ENCODE measurements at places on chromosomes 4 and X. TPM values are rescaled to one million over a fixed set of nuclear protein-coding genes. Genes with fewer than 3 reads are reported as not detected.

GRCh38 chrX:134695999-134696398 lies 37.7 kb upstream of the PLAC1 start:
- DNase-seq = peak; percentile 37
- peaks cover 39% of the 10 kb centered on the region for H3K4me1 ChIP-seq
- H3K36me3 ChIP-seq = no peaks in the 10 kb centered on the region
- H3K4me3 ChIP-seq = no peak overlapping the region
- H3K27me3 ChIP-seq = no peaks in the 10 kb centered on the region
- no peak overlapping the region for H3K27ac ChIP-seq

GRCh38 chrX:46814966-46815365 lies 21.9 kb upstream of the RP2 start:
- peaks cover 7% of the 10 kb centered on the region for H3K4me1 ChIP-seq
- DNase-seq = no peak
- no peaks in the 10 kb centered on the region for H3K27me3 ChIP-seq
- H3K36me3 ChIP-seq = no peaks in the 10 kb centered on the region

DNA sequence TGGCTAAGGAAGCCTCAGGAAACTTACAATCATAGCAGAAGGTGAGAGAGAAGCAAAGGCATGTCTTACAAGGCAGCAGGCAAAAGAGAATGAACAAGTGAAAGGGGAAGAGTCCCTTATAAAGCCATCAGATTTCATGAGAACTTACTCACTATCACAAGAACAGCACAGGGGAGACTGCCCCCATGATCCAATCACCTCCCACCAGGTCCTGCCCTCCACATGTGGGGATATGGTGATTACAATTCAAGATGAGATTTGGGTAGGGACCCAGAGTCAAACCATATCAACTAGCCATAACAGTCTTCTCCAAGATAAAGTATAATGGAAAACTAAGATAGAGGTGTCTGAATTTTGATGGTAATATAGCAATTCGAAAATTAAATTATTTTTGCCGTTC lies 534.3 kb downstream of the ADGRL3 start:
- H3K36me3 ChIP-seq = no peaks in the 10 kb centered on the region
- H3K27ac ChIP-seq = no peak overlapping the region
- H3K4me3 ChIP-seq = no peak overlapping the region
- no peak for DNase-seq

DNA sequence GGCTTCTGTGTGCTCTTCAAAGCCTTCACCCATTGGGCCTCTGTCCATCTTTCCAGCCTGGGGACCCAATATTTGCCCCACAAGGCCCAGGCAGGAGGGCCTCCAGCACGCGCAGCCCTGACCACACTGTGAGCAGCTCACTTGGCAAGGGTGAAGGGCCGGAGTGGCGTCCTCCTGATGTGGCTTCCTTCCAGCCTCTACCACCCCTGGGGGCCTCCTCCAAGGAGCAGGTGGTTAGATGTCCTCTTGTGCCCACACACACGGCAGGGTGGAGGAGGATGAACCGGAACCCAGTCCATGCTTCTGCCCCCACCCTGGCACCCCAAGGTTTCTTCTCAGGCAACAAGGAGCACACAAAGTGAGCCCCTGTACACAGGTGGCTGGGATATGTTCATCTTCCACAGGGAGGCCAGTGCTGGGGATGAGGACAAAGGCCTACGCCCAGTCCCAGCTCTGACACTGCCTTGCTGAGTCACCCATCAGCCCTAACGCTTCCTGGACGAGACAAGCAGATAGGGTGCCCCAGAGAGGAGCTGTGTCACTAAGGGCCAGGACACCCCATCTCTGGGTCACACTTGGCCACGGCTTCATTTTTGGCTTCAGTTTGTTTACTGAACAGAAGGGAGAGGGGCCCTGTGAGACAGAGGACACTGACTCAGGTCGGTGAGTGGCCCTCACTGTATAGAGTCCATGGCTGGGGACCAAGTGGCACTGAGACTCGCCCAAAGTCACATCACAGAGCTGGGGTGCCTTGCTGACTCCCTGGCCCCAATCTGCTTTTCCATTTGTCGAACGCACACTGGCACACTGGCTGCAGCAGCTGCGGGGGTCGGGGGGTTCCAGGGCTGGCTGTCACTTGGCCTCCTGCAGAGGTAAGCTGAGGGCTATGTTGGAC lies 1.9 kb downstream of the UBL4A start:
- H3K4me1 ChIP-seq = peaks cover 3% of the 10 kb centered on the region
- H3K27me3 ChIP-seq = no peaks in the 10 kb centered on the region
- H3K36me3 ChIP-seq = no peaks in the 10 kb centered on the region
- DNase-seq = no peak

GRCh38 chr4:45241976-45242375 lies 515.6 kb upstream of the GNPDA2 start:
- no peaks in the 10 kb centered on the region for H3K36me3 ChIP-seq
- no peak overlapping the region for H3K27ac ChIP-seq
- no peak for DNase-seq
- H3K4me3 ChIP-seq = no peak overlapping the region

DNA sequence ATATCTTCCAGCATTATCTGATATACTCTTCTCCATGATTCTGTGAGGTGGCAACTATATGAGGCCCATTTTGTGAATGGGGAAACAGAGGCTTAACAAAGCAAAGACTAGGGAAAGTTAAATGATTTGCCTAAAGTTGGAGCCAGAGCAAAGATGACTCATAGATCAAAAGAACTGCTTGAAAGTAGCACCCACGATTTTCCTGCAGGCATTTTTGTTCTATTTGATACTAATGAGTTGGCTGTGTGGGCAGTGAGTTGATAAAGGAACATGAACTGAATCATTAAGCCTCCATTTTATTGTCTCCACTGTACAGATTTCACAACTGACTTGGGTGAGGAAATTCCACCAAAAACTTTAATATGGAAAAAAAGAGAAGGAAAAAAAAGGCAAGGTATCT lies 138.9 kb upstream of the IGFBP7 start:
- H3K4me1 ChIP-seq = peaks cover 3% of the 10 kb centered on the region
- H3K27ac ChIP-seq = no peak overlapping the region
- H3K27me3 ChIP-seq = no peaks in the 10 kb centered on the region
- H3K36me3 ChIP-seq = no peaks in the 10 kb centered on the region

DNA sequence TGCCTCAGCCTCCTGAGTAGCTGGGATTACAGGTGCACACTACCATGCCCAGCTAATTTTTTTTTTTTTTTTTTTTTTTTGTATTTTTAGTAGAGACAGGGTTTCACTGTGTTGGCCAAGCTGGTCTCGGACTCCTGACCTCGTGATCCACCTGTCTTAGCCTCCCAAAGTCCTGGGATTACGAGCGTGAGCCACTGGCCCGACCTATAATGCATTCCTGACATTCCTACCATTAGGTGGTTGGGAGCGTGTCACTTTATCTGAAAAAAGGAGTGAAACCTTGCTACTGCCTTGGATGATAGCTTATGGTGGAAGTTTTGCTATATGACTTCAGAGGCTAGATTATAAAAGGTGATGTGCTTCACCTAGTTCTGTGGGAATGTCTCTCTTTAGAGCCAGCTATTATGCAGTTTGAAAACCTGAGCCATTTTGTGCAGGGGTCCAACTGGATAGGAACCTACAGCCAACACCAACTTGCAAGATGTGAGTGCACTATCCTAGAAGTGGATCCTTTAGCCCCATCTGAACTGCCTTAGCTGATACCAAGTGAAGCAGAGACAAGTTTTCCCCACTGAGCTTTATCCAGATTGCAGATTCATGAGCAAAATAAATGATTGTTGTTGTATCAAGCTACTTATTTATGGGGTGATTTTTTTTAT lies 29.8 kb upstream of the EMCN start:
- no peak overlapping the region for H3K4me3 ChIP-seq
- DNase-seq = no peak
- H3K36me3 ChIP-seq = no peaks in the 10 kb centered on the region
- no peaks in the 10 kb centered on the region for H3K27me3 ChIP-seq
- H3K4me1 ChIP-seq = peaks cover 16% of the 10 kb centered on the region
- H3K27ac ChIP-seq = no peak overlapping the region

- no peak for DNase-seq
- H3K36me3 ChIP-seq = no peaks in the 10 kb centered on the region
- peaks cover 8% of the 10 kb centered on the region for H3K4me1 ChIP-seq
- H3K27ac ChIP-seq = no peak overlapping the region
- peaks cover 15% of the 10 kb centered on the region for H3K27me3 ChIP-seq
- no peak overlapping the region for H3K4me3 ChIP-seq
Observed at GRCh38 chrX:18351784-18352183, 2.7 kb downstream of the SCML2 start.

GRCh38 chr4:112840061-112840460 lies 203.1 kb downstream of the LARP7 start:
- H3K27me3 ChIP-seq = no peaks in the 10 kb centered on the region
- H3K27ac ChIP-seq = no peak overlapping the region
- no peak for DNase-seq
- H3K36me3 ChIP-seq = no peaks in the 10 kb centered on the region
- H3K4me1 ChIP-seq = no peaks in the 10 kb centered on the region

DNA sequence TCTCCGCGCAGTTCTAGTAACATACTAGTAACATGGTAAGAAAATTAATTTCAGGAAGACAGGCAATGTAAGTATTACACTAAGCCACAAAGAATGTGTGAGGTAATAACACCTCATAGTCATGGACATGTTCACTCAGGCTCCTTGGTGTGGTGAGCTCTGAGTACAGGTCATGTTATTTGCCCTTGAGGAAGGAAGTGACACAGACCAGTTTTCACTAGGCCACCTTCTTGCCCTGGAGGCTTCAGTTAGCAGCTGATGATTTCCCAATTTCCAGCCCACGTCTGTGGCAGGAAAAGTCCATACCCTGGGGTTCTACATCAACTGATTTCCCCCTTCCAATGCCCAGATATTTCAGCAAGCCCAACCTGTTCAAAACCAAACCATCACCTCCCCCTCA lies 6.7 kb downstream of the APOO start:
- peak; percentile 74 for DNase-seq
- peaks cover 47% of the 10 kb centered on the region for H3K4me1 ChIP-seq
- H3K4me3 ChIP-seq = no peak overlapping the region
- no peaks in the 10 kb centered on the region for H3K36me3 ChIP-seq
- peak overlapping the region; percentile 90 for H3K27ac ChIP-seq

GRCh38 chr4:2963966-2964471 lies 648 bp downstream of the GRK4 start:
- peak; percentile 62 for DNase-seq
- H3K4me3 ChIP-seq = peak overlapping the region; percentile 84
- H3K27ac ChIP-seq = no peak overlapping the region
- no peaks in the 10 kb centered on the region for H3K36me3 ChIP-seq

CAPN6 gene
- polyA plus RNA-seq = not detected

AMTN gene
- 0.95 TPM for polyA plus RNA-seq

CRMP1 gene
- polyA plus RNA-seq = 0.06 TPM

OPRPN gene
- not detected for polyA plus RNA-seq

KIAA1210 gene
- polyA plus RNA-seq = not detected

CC2D2A gene
- 10.2 TPM for polyA plus RNA-seq
